Activated gamma-delta T cell (primary cell): ENCODE measurements at places on chromosomes 5 and 9.

- no peak for DNase-seq
These were observed 12.8 kb upstream of the OR13J1 start for GRCh38 chr9:35882996-35883395.

- DNase-seq, result no peak
These were observed 56.6 kb downstream of the CFAP90 start for GRCh38 chr5:7794311-7794710.

- DNase-seq, result no peak
These were observed 168.6 kb downstream of the MACROH2A1 start for GRCh38 chr5:135230251-135230925.

DNA sequence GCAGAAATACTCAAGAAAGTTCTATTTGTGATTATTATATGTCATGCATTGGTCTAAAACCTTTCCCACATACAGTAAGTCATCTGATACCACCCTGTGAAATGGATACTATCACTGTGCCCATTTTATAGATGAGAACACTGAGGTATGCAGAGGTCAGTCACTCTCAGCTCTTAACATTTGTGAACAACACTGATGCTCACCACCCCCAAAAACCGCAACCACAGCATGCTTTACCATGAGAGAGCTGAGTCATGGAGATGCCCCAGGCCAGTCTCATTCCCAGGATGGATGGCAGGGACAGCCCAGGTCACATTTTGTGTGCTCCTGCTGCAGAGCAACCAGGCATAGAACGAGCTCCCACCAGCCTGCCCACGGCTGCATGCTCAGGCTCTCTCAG is 53.5 kb upstream of the IRX1 start:
- DNase-seq, result no peak

GRCh38 chr5:178461004-178461730 is 129.0 kb downstream of the COL23A1 start:
- no peak for DNase-seq

GRCh38 chr5:145221416-145221815 is 613.7 kb downstream of the PRELID2 start:
- DNase-seq, result no peak

GRCh38 chr9:13459071-13459470 is 179.6 kb upstream of the MPDZ start:
- DNase-seq, result no peak

DNA sequence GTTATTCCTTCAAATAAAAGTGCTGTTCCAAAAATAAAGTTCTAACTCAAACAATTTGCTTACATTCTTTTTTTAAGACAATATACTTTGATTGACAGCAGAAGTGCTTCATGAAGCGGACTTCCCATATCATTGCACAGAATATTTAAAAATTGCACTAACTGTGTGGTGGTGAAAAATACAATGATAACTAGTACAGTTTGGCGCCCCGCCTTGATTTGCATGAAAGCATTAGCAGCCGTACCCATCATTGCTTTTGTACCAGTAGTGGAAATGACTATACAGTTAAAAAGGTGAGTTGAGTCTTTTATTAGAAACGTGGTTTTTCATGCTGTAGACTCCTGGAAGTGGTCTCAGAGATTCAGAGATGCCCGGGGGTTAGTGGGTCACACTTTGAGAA is 69.5 kb upstream of the MAP3K1 start:
- no peak for DNase-seq

GRCh38 chr5:173010547-173011464 is 27.2 kb downstream of the ATP6V0E1 start:
- DNase-seq, result no peak
